Activated T-cell treated with anti-CD3 and anti-CD28 coated beads, Interleukin-2, amount 50 U/mL, for 72 hours (primary cell): ENCODE measurements at places on chromosomes 5 and 9. TPM values are rescaled to one million over a fixed set of nuclear protein-coding genes. Genes with fewer than 3 reads are reported as not detected.
A peak's percentile ranks its signal among the peaks of the same experiment; 100 is the strongest.

- no peak overlapping the region for H3K27ac ChIP-seq
- peaks cover 32% of the 10 kb centered on the region for H3K27me3 ChIP-seq
- H3K4me3 ChIP-seq, result no peak overlapping the region
- no peaks in the 10 kb centered on the region for H3K36me3 ChIP-seq
- no peak for DNase-seq
- H3K4me1 ChIP-seq, result no peaks in the 10 kb centered on the region
Observed at GRCh38 chr5:74660140-74660539, 19.6 kb upstream of the ENC1 start.

GRCh38 chr5:159156426-159157238 lies 52.7 kb downstream of the RNF145 start:
- no peaks in the 10 kb centered on the region for H3K27me3 ChIP-seq
- H3K27ac ChIP-seq, result peak overlapping the region; percentile 73
- DNase-seq, result peak; percentile 44
- H3K4me3 ChIP-seq, result no peak overlapping the region
- peaks cover 44% of the 10 kb centered on the region for H3K4me1 ChIP-seq

GRCh38 chr5:28165096-28165495 lies 1126.7 kb upstream of the CDH9 start:
- no peak for DNase-seq
- H3K4me3 ChIP-seq, result no peak overlapping the region
- no peaks in the 10 kb centered on the region for H3K4me1 ChIP-seq
- no peak overlapping the region for H3K27ac ChIP-seq
- H3K27me3 ChIP-seq, result no peaks in the 10 kb centered on the region

GRCh38 chr9:6758498-6759184 lies 868 bp downstream of the KDM4C start:
- H3K27me3 ChIP-seq, result no peaks in the 10 kb centered on the region
- H3K27ac ChIP-seq, result peak overlapping the region; percentile 96
- peaks cover 46% of the 10 kb centered on the region for H3K4me1 ChIP-seq
- H3K4me3 ChIP-seq, result peak overlapping the region; percentile 99

GRCh38 chr9:20569525-20569924 lies 52.8 kb downstream of the MLLT3 start:
- H3K27me3 ChIP-seq, result no peaks in the 10 kb centered on the region
- H3K4me1 ChIP-seq, result peaks cover 81% of the 10 kb centered on the region
- no peak for DNase-seq
- H3K4me3 ChIP-seq, result no peak overlapping the region

TGFBI gene
- not detected for total RNA-seq

TAF1L gene
- not detected for total RNA-seq
